Fibroblast of the aortic adventitia (primary cell): ENCODE measurements at places on chromosomes 2 and 18. TPM values are rescaled to one million over a fixed set of nuclear protein-coding genes. Genes with fewer than 3 reads are reported as not detected.
A peak's percentile ranks its signal among the peaks of the same experiment; 100 is the strongest.

Gene MTLN
- 38.6 and 51.1 TPM in 2 replicates for total RNA-seq

Gene ELOA2
- total RNA-seq, result not detected in 2 replicates

DNA sequence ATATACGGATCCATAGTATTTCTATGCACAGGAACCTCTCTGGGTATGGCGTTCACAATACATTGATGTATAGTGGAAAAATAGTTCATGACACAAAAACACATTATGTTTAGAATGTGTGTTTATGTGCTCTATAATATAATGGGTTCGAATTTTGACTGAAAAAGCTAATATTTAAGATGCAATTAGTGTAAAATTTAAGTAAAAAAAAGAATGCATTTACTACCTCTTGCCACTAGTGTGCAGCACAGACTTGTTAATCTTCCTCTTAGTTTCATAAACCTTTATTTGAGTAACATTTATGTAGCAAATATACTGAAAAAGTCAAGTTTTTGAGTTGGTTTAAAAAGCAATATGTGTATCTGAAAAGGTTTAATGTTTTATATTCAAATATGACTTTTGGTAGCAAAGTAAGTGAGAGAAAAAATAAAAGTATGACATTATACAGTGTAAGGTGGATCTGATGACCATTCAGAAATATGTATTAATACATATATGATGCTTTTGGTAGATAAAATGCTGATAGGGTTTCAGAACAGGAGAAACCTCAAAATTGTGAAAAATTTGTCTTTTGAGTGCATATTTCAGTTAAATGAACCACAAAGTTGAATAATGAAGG, 49.4 kb downstream of the CCDC102B start:
- peak; percentile 66 for DNase-seq

DNA sequence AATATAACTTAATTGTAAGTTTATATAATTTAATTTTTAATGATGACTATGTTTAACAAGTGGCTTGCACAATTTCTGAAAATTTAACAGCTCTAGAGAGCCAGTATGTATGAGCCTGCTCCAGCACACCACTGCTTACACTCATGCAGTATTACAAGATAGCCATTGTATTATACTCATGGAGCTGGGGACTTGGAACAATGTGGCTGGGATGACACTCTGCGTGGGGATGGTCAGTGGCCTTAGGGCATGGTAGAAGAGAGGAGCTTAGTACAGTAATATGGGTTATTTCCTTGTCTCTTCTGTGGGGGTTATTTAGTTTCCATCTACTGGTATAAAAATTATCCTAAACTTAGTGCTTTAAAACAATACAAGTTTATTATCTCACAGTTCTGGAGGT, 105.1 kb upstream of the STON1 start:
- no peak for DNase-seq

- DNase-seq, result no peak
These were observed 343.8 kb downstream of the SETBP1 start for GRCh38 chr18:45024357-45025088.
